ENCODE measurements at places on chromosomes 4 and X. TPM values are rescaled to one million over a fixed set of nuclear protein-coding genes. Genes with fewer than 3 reads are reported as not detected.

GRCh38 chr4:46956451-46956850 lies 36.9 kb downstream of the GABRA4 start:
- no peak for DNase-seq

DNA sequence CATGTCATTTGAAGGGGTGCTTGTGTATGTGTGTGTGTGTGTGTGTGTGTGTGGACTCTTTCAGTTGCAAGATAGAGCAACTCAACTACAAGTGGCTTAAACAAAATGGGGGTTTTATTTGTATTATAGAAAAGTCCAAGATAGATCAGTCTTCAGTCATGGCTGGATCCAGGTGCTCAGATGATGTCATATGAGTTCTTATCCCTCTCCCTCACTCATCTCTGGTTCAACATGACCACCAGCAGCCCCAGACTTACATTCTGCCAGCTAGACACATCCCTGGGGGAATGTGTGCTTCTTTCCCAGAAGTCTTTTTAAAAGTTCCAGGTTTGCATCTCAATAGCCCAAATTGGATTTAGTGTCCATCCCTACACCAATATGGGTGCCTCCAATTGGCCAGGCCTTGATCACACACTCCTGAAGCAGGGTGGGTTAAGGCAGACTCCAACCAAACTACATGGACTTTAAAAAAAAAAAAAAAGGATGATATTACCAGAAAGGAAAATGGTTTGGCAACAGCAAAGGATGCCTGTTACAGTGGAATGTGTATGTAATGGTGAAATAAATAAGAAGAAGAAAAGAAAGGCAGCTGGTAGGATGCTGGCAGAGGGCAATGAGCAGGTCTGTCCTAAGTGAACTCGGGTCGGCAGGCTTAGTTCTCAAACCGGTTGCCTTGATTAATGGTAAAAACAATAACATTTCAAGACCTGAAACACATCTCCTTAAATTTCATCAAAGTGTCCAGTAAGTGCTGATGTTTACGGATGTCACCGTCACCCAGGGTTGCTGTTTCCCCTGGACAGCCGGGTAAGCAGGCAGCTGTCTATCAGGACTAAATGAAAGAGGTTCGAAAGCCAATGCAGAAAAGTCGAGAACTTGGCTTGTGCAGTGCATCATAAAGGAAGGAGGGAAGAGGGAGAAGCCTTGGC lies 107.7 kb downstream of the SMIM20 start:
- peak; percentile 26 for DNase-seq

- no peak for DNase-seq
These were observed 6.6 kb upstream of the POU3F4 start for GRCh38 chrX:83501530-83501929.

The RPS6KA6 gene
- 7.7 TPM for total RNA-seq

DNA sequence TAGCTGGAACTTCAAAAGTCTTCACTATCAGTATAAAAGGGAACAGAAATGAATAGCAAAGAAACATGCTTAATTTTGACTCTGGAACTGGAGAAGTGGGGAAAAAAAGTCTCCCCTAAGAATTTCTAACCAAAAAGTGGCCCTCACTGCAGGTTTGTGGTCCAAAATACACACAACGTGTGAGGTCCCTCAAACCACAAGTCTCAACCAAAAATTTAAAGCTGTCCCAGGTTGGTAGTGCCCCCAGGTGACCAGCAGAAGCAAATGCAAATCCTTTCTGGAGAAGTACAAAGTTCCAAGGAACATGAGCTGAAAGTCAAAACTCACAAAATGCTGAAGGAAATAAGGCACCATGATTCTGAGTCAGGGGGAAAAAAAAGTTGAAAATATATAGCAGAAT lies 23.6 kb upstream of the VAMP7 start:
- DNase-seq, result peak; percentile 31

The SPACA5 gene
- total RNA-seq, result not detected

DNA sequence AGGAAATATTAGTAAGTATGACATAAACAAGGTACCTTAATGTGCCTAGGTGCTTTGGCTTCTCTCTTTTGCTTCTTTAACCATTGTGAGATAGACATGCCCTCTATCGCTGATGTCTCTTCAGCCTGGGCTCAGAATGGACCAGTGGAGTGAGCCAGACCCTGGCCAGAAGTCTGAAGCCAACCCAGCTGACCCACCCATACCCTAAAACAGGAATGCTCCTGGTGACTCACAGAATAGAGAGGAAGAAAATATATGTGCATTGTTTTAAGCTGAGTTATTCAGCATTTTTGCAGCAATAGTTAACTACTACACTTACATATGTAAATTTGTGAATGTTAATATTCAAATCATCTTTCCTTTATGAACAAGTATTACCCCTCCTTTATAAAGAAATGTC lies 167.5 kb upstream of the PCDH10 start:
- DNase-seq, result no peak

The PASD1 gene
- total RNA-seq, result not detected

The TLR6 gene
- 0.20 TPM for total RNA-seq

DNA sequence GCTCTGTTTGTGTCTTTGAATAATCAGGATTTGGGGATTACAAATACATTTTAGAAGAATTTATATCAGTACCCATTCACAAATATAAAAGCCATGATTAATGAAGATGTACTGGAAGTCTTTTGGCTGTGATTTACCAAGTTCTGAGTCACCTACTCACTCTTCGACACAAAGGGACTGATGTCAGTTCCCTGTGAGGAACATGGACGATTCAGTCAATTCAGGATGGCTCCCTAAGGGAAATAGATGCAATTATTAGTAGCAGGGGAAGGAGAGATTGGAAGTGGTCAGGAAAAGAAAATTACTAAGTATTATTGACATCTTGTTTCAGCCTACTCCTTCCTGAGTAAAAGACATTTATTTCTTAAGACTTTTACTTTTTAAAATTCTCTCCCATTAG lies 550.7 kb upstream of the SLIT2 start:
- no peak for DNase-seq

DNA sequence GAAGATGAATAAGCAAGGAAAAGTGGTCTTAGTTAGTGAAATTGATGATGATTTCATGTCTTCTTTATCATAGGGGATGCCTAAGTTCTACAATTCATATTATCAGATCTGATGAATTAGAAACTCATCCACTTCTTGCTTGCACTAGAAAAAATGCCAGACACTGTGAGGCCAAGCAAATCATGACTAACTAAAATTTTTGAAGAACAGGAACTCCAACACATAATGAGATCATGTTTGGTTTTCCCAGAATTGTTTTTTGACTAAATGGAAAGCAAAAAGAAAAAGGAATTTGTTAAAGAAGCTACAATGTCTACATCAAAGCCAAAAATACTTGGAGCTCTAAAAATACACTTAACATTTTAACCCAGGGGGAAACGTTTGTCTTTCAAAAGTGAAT lies 120.4 kb downstream of the ARSF start:
- no peak for DNase-seq

GRCh38 chrX:115452251-115452650 lies 108.7 kb upstream of the PLS3 start:
- no peak for DNase-seq

The PAGE1 gene
- not detected for total RNA-seq

DNA sequence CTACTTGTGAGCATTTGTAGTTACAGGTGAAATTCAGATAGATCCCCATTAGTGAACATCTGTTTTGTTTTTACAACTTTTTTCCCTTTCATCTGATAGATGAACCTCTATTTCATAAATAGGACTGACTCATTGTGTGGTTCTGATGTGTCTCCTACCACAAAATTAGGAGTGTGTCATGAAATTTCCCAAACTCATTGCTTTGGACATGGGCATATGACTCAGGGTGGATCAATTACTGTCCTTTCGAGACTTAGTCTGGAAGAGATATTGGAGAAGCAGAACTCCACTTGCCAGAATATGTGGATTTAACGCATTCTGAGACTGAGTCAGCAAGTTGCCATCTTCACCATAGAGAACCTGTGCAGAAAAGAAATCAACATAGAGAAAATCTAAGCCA lies 53.5 kb upstream of the PCDH10 start:
- no peak for DNase-seq

GRCh38 chrX:155767051-155767875 lies 113.9 kb upstream of the VAMP7 start:
- no peak for DNase-seq

DNA sequence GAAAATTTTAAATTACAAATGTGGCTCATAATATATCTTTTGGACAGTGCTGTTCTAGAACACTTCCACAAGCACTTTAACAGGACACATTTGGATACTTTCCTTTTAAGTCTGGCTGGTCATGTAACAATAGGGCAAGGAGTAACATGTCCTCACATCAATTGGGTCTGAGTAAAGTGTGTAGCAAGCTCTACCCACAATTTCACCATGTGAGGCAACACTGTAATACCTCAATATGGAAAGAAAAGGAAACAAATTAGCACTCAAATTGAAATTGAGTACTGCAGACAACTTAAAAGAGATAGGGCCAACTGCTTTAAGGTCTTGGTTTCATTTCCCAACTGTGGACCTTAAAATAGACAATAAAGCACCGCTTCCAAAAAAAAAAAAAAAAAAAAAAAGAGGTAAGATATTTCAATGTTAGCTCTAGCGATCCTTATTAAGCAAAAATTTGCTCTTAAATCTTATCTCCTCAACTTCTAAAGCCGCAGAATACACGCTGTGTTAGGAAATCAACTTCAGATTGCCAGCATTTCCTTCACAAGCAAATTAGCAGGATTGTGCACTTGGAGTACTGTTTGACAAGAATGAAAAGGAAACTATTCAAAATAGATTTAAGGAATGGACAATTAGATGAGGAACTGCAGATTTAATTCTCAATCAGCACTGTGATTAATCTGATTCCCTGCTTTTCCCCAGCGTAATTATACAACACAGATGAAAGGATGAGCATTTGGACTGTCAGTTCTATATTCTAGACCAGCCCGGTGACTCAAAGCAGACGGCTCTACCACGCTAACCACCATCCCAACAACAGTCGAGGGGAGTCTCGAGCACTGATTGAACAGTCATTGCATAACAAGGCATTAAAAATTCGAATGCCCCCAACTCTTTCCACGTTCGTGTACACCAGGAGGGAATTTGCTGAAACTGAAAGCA lies 1.6 kb downstream of the CASK start:
- peak; percentile 43 for DNase-seq

- DNase-seq, result no peak
These were observed 46.3 kb downstream of the SULT1E1 start for GRCh38 chr4:69813628-69814027.

The USP51 gene
- 1.2 TPM for total RNA-seq

DNA sequence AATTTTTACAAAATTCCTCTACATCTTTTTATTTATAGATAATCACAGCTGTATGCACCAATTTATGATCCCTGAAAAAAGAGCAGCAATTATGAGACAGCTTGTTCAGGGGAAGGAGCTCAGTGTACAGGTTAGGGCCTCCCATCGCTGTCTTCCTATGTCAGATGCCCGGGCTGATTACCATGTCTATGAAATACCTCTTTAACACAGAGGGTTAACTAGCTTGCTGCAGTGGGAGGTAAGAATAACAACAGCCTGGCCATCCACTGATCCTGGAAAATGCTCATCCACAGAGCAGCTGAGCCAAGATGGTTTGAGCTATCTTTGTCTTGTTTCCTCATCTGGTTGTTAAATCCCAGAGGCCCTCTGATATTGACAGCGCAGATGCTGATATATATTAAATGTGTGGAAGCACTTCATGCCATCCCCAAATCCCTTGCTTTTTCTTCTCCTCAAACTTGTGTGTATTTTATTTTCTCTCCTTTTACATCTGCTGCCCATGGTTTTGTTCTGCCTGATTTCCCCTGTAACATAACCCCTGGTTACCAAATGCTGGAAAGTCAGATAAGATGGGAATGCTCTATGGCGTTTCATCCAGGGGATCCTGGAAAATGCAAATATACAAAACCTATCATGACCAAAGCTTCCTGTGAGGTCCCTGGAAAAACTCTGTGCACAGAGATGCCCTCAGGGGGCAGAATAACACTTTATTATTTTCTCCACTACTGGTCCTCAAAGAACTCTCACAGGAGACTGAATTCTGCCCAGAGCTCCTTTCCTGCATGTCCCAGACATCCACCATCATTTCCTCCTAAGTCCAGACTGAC lies 85.8 kb upstream of the PUDP start:
- peak; percentile 86 for DNase-seq

GRCh38 chr4:150814873-150815272 lies 200.2 kb downstream of the LRBA start:
- DNase-seq, result no peak

DNA sequence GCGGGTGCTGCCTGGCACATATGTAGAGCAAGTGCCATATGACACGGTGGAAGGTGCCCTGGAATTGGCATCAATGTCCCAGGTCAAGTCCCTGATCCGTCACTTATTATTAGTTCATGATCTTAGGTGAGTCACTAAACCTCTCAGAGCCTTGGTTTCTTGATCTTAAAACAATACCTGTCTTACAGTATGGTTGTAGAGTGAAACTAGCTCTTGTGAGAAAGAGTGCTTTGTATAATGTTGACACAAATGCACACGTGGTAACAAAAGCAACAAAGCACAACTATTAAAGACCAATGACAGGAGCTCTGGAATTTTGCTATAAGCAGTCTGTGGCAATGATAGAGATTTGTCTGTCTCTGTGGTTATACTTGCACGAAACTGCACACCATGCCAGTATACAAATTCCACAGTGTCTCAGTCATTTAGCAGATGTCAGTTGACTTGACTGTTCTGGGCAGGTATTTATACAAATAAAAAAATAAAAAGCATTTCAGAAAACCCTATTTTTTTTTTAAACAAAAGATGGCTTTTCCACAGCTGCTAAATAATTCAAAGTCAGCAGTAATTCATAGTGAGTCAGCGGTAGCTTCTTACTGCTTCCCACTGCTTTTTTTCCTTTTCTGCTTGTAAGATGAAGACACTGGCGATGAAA lies 19.7 kb upstream of the ACSL1 start:
- peak; percentile 13 for DNase-seq

DNA sequence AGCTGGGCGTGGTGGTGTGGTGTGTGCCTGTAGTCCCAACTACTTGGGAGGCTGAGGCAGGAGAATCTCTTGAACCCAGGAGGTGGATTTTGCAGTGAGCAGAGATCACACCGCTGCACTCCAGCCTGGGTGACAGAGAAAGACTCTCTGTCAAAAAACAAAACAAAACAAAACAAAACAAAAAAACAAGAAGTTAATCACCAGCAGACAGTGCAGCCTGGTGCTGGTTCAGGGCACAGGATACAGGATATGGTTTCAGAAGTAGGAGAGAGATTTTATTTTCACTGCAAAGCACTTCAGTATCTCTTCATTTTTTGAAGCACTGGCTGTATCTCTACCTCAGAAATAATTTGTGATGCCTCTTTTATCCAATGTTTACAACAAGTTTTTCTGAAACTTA lies 1222.9 kb upstream of the PRKX start:
- no peak for DNase-seq

DNA sequence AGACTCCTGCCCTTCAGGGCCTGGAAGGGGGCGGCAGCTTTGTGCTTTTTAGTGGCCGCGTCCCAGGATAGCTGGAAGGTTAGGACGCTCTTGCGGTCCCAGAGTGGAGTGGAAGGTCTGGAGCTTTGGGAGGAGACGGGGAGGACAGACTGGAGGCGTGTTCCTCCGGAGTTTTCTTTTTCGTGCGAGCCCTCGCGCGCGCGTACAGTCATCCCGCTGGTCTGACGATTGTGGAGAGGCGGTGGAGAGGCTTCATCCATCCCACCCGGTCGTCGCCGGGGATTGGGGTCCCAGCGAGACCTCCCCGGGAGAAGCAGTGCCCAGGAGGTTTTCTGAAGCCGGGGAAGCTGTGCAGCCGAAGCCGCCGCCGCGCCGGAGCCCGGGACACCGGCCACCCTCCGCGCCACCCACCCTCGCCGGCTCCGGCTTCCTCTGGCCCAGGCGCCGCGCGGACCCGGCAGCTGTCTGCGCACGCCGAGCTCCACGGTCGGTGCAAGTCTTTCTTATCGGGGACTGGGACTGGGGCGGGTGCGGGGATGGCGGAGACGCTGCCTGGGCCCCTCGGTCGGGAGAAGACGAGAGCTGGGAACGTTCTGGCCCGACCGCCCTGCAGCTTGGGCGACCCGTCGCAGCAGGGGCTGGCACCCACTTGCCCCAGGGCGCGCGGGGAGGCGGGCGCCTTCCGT lies at the start of gene EDNRA:
Gene EDNRA (plus strand): TSS at position 207 of the 686 bp plus-strand sequence. CDS start 4,585 bp downstream, outside the sequence.
- peak; percentile 36 for DNase-seq

Data from SJCRH30 (cell line).